ENCODE measurements at places on chromosomes 2 and 18.

DNA sequence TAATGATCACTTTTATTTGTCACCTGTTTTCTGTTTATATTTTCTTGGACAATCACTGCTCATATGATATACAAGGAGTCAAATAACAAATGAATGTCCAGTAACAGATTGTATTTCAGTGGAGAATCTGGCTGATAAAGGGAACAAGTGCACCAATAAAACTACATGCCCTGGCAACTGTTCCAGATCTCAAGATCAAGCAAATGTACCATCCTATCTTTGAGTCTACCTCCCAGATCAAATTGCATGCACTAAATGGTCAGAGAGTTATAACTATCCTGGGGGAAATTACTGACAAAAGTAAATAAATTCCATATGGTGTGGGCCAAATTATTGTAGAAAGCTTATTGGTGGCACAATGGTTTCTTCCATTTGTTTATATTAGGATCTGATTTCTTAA lies 452.8 kb downstream of the MBD2 start:
- no peak for DNase-seq

DNA sequence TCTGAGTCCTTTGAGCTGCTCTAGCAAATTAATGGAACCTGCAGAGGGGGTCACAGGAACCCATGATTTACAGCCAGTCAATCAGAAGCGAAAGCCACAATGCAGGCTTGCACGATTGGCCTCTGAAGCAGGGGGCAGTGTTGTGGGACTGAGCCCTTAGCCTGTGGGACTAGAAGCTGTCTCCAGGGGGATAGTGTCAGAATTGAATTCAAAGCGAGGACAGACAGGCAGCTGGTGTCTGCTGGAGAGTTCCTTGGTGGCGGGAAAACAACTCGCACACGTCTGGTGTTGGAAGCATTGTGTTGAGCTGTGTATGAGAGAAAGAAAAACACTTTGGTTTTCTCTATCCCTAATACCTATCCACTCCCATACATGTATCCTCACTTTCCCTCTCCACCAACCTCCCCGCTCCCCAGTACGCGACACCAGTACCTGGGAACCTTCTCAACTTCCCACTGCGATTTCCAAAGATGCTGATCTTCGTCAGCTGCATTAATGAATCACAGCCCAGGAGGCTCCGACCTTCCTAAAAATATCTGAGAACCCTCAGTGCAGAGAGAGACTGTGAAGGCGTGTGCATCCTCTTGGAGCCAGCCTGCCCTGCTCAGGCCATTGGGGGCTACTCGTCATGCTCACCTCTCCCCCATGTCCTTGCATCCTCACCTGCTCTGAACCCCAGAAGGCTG lies 88.2 kb downstream of the HS1BP3 start:
- DNase-seq = no peak

GRCh38 chr2:132984731-132985130 lies 314.7 kb upstream of the LYPD1 start:
- peak; percentile 52 for DNase-seq

DNA sequence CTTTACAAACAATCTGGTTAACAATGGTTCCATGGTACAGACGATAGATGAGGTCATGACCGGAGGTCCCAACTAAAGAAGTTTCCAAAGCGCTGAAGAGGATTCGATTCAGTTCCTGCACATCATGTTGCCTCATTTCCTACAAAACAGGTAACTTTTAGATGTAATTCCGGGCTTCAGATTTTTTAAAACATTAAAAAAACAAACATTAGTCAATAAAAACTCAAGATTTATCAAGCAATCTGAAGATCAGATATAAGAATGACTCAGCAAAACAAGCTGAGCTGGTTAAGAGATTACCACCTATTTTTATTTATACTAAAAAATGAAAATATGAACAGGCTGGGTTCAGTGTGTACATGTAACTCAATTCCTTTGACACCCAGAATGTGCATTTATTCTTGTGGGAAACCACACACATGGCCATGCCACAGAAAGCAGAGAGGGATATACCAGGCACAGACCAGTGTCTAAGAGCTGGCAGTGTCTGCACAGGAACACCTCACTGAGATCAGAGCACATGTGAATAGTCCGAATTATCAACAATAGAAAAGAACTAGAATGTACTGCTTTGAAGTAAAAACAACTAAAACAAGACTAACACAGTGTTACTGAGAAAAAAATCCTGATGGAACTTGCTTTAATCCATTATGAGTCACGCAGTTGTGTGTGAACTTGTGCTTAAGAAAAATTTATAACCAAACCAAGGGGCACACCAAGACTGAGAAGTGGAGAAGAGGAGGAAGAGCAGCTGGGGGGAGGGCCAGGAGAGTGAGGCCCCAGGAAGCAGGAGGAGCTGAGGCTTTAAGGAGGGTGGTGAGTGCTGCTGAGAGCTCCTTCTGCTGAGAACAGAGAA lies 9.5 kb downstream of the USP40 start:
- peak; percentile 70 for DNase-seq

GRCh38 chr2:16641509-16641908 lies 24.1 kb downstream of the CYRIA start:
- no peak for DNase-seq

DNA sequence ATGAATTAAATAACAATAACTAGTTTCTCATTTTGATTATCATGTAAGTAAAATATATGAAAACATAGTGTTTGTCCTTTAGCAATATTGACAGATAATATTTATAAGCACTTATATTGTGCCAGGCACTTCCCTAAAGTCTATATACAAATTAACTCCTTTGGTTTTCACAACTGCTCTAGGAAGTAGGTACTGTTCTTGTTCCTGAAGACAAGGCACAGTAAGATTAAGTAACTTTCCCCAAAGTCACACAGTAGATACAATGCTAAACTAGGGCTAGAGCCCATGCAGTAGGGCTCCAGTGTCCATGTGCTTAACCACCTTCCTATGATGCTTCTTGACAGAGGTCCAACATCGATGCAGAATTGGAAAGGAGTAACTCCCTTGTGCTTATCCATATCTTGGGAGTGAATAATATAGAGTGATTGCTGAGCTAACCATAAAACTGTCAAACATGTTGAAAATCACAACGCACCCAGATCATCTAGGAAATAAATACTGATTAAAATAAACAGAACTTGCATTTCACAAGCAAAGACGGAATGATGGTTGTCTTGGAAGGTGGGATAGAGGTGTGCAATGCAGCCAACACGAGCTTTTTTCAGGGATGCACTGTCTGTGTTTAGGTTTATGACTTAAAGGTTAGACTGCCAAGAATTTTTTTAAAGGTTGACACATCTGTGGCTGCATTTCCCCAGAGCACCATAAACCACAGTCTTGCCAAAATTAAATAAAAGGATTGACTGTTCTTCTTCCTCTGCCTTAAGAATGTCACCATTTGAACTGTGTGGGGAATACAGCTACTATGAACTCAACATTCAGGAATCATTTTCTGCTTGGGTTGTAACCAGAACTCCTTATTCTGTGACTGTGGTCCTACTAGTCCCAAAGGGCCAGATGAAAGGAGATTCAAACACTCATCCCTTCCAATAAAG lies 80.8 kb downstream of the ANKRD44 start:
- peak; percentile 22 for DNase-seq

GRCh38 chr2:201929281-201930026 lies 104.2 kb upstream of the FZD7 start:
- no peak for DNase-seq

DNA sequence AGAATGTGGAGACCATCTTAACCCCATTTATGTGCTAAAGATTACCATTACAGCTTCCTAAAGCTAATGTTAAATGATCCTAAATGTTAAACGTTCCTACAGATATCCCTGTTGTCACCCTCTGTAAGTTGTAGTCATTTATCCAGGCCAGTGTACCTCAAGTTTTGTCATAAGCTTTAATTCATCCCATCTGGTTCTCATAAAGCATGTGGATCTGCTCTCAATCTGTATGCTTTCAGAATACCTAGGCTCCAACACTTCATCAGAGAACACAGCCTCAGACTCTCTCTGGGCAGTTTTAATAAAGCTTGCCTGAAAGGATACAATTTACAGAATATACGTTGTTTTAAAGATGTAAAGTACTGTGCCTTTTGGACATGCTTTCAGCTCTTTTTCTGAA lies 4.2 kb upstream of the CCDC178 start:
- no peak for DNase-seq

DNA sequence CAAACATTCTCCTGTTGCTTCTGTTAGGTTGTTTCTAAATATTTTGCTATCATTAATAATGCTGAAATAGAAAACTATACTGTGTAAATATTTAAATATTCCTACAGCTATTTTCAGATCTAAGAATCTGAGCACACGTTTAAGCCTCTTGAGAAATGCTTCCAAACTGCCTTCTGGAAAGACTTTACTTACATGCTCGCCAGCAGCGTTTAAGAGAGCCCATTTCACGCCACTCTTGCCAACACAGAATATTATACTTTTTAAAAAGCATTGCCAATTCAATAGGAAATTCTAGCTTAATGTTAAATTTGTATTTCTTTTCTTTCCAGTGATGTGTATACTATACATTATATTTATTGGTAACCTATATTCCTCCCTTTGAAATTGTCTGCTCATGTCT lies 92.0 kb downstream of the TMEM163 start:
- DNase-seq = no peak

DNA sequence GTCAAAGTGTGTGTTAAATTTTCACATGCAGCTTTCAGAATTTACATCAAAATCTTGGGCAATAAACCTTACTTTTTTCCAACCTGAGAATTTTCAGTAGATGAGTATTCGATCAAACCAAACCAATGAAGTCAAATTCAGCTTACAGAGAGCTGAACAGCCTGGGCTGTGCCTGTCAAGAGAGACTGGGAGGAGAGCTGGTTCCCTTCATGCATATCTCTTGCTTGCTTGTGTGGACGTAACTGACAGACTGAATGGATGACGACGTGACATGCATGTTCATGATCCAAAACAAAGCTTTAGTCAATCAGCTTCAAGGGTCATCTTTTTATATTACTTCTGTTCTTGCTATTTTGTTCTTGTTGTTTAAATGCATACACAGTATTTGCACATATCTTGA lies 145.2 kb downstream of the GALNT3 start:
- DNase-seq = no peak

DNA sequence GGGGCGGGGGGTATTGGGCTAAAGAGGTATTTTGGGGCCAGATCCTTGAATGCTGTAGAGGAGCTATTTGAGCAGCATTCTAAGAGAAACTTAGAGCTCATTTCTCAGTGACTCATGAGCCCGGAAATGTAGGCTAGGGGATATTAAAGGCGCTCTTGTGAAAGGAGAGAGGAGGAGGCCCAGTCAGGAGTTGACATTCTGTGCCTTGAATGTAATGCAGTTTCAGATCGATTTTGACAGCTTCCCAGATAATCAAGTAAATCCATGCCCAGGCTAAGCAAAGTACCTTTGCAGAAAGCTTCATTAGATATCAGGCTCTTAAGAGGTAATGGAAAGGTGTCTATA lies 1.5 kb downstream of the CAB39 start:
- peak; percentile 74 for DNase-seq

GRCh38 chr2:208929894-208930427 lies 493.9 kb upstream of the MAP2 start:
- no peak for DNase-seq

DNA sequence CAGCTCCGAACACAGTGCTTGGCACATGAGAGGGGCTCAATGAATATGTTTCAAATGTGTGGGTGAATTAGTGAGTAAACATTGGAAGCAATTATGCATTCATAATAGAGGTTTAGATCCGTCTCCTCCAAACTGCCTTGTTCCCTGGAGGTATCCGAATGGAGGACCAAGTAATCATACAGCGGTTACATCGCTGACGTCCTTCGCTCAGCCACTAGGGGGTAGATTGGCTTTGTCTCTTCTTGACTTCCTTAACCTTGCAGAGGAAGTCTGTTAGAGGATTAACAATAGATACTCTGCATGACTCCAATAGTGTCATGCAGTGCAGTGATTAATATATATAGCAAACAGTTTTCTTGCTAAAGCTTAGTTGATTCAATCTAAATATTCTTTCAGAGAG lies 517.0 kb downstream of the PTPRM start:
- peak; percentile 56 for DNase-seq

GRCh38 chr2:18399601-18400000 lies 160.9 kb downstream of the RDH14 start:
- peak; percentile 75 for DNase-seq

DNA sequence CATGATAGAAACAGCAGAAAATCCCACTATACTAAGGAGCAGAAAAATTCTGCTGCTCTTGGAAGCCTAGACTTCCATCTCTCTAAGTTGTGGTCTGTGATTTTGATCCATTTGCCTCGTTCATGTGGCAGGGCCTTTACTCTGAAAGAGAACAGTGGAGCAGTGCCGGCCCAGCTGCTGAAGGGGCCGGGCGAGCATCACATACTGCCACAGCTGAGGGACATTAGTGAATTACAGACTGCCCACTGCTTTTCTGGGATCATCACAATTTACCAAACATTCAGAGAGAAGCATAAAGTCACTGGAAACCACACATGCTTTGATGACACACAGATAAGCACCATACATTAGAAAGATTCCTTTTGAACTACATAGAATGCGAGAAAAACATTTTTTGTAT lies 217.0 kb upstream of the BOD1L2 start:
- DNase-seq = no peak

GRCh38 chr2:95052307-95052706 lies 26.8 kb downstream of the MAL start:
- peak; percentile 96 for DNase-seq

- no peak for DNase-seq
Measured at GRCh38 chr2:138396843-138397242, 104.7 kb upstream of the SPOPL start.

- no peak for DNase-seq
Measured at GRCh38 chr18:55147791-55148190, 188.5 kb upstream of the CCDC68 start.

DNA sequence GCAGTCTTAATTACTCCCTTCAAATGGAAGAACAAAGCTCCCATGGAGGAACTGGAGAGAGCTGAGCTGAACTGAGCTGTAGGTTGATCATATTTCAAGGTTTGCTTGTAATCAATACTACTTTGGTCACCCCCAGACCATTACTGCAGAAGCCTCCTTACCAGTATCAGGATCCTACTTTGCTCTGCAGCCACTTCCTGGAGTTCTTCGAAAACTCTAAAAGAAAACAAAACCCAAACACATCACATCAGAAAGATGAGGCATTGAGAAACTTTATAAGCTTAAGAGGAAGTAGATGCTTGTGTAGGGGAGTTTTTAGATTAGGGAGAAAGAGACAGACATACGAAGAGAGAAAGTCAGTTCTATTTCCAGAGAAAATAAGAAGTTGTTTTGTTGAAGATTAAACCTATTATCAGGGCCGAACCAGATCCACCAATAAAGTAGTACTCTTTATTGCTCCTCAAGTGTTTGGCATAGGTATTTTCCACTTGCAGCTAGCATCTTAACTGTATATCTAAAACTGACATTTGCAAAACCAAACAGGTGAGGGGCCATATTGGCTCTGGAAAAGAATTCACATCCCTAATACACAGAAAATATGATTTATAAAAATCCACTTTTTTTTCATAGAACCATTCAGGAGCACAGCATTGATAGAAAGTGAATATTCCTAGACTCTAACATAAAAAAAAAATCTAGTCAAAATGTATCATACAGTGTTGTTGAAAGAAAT lies 166.9 kb upstream of the KLF7 start:
- peak; percentile 38 for DNase-seq

DNA sequence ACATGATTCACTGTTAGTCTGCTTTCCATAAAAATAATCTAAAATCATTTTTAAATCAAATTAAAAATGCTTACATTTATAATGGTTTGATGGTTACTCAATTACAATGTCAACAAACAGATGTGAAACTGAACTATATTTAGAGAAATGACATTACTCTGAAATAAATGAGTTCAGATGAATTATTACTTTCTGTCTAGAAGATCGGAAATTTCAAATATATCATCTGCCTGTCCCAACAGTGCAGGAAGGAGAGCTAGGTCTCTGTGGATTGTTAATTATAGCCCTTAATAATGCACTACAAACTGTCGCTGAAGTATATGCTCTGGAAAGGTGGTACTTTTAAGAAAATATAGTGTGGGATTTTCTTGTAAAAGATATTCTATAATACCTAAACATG lies 109.8 kb downstream of the DSEL start:
- no peak for DNase-seq

Measured in kidney tubule cell (primary cell).